ENCODE measurements at places on chromosomes 4 and X.

DNA sequence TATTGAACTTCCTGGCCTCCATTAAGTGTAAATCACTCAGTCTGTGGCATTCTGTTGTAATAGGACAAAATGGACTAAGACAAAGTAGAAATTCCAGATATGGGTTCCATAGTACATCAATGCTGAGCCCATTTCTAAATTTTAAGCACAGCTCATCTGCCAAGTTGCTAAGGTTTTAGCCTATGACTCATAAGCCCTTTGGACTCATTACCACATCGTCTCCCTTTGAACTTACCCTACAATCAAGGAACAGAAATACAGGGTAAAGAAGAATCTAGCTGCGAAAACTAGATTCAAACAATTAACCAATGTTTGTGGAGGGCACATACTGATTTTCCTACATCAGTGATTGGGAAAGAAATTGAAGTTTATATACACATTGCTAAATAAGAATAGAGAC lies 31.8 kb downstream of the NAA11 start:
- no peak for DNase-seq

GRCh38 chrX:154303476-154303875 lies 7.9 kb downstream of the TKTL1 start:
- DNase-seq: no peak

- DNase-seq: no peak
These were observed 246.0 kb downstream of the CXXC4 start for GRCh38 chr4:104248726-104249125.

DNA sequence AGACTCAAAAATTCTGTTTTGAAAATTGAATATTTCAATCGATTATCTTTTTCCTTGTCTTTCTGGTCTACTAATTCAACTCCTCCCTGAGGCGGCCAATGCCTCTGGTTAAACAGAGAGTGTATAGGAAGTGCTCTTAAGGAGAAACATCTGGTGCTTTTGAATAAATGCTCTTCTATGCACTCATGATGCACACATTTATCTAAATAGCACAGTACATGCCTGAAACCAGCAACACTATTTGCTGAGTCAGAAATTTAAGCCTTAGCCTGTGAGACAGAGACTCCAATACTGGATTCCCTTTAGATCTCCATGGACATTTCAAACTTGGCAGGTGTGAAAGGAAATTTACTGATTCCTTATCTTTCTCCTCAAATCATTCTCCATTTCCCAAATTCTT lies 118.6 kb downstream of the SLIT2 start:
- DNase-seq: no peak

- DNase-seq: no peak
These were observed 1.6 kb downstream of the RAB33A start for GRCh38 chrX:130173190-130173895.

- DNase-seq: no peak
These were observed 544.0 kb upstream of the ADGRL3 start for GRCh38 chr4:60656171-60656570.

DNA sequence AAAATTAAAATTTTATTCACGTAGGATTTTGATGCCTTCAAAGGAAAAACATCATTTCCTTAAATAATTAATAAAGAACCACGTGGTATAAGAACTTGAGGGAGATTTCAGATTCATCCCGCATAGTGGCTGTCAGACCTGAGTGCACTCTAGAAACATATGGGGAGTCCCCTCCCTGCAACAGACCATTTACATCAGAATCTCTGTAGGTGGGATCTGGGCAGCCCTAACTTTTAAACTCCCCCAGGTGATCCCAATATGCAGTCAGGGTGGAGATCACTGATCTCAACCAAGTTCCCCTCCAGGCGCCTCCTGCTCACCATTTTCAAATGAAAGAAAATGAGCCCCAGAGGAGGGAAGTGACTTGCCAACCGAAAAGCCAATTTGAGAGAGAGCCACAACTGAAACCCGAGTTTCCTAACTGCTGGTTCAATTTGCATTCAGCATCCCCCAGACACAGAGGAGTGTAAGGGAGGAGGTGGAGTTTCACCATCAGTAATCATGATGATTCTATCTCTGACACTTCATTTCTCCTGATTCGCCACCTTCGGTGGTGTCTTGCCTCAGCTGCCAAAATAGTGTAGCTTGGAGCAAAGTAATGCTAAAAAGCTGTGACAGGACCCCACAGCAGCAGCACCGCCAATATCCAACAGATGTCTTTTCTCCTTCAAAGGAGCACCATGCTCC lies 11.4 kb downstream of the RNF150 start:
- no peak for DNase-seq

- no peak for DNase-seq
These were observed 8.5 kb downstream of the EVC start for GRCh38 chr4:5719350-5720055.

- DNase-seq: no peak
These were observed 50.0 kb upstream of the CPLX1 start for GRCh38 chr4:875818-876423.

GRCh38 chr4:86586160-86586572 lies 7.9 kb upstream of the PTPN13 start:
- no peak for DNase-seq

- DNase-seq: no peak
These were observed 38.0 kb upstream of the IL21 start for GRCh38 chr4:122658818-122659295.

GRCh38 chrX:24153178-24153795 lies 3.8 kb downstream of the ZFX start:
- DNase-seq: no peak

- no peak for DNase-seq
These were observed 133.0 kb upstream of the TMLHE start for GRCh38 chrX:155745792-155746191.

- DNase-seq: no peak
These were observed 31.5 kb downstream of the BMP3 start for GRCh38 chr4:81062001-81062400.

- DNase-seq: no peak
These were observed 55.2 kb downstream of the GAB1 start for GRCh38 chr4:143391895-143392294.

GRCh38 chrX:12021698-12022097 lies 116.6 kb upstream of the FRMPD4 start:
- no peak for DNase-seq

DNA sequence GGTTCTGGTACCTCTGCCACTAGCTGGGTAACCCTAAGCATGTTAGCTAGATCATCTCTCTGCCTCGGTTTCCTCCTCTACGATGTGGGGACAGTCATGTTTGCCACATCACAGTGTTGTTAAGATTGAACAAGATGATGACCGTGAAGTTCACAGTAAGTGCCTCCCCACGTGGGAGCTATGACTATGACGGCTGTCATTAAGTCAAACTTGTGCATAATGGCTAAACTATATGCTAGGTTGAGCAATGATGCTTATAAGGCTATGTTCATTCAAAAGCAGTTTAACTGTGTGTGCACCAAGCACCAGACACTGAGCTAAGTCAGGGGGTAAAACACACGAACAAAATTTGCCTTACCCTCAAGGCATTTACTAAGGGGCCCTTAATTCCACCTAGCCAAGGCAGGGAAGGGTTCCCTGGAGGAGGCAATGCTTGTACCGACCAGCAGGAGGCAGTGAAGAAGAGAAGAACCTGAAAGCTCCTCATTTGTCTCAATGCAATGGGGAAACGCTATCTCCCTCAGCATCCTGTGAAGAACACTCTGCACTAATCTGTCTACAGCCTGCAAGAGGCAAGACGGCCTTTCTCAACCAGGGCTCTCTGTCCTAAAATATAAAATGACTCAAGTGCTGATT lies 52.9 kb downstream of the MAP7D2 start:
- DNase-seq: no peak

GRCh38 chr4:152356428-152357034 lies 179.4 kb downstream of the FBXW7 start:
- DNase-seq: no peak

- no peak for DNase-seq
These were observed 130.6 kb downstream of the SLC7A11 start for GRCh38 chr4:138111462-138112000.

- no peak for DNase-seq
These were observed 8.6 kb upstream of the TKTL2 start for GRCh38 chr4:163482190-163482589.

GRCh38 chrX:137426695-137427425 lies 139.1 kb upstream of the ZIC3 start:
- DNase-seq: no peak

GRCh38 chrX:25198253-25198652 lies 182.5 kb upstream of the ARX start:
- DNase-seq: no peak

DNA sequence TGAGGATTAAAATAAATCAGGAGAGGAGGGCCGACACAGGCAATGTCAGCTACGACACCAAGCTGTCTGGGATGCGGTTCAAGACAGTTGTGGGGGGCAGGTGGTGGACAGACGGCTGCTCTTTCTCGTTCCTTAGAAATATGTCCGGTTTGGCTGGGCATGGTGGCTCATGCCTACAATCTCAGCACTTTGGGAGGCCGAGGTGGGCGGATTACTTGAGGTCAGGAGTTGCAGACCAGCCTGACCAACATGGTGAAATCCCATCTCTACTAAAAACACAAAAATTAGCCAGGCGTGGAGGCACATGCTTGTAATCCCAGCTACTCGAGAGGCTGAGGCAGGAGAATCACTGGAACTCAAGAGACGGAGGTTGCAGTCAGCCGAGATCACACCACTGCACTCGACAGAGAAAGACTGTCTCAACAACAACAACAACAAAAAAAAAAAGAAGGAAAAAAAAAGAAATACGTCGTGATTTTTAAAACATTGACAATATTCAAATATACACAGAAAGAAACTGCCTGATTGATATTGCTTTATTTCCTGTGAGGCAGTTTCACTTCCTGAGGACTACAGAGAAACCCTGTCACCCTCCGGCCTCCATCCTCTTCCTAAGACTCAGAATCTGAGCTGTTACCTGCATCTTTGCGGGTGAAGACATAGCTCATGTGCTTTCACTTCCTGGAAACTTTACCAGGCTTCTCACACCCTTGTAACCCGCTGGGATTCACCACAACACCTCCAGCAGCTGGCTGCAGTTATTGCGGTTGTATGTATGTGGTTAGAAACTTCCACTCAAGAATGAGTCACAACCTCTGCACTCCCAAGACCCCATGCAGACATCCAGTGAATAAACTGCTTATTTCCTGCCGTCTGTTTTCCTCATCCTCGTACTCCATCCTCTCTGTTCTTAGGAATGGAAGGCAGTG lies 63.8 kb upstream of the STS start:
- peak; percentile 45 for DNase-seq

DNA sequence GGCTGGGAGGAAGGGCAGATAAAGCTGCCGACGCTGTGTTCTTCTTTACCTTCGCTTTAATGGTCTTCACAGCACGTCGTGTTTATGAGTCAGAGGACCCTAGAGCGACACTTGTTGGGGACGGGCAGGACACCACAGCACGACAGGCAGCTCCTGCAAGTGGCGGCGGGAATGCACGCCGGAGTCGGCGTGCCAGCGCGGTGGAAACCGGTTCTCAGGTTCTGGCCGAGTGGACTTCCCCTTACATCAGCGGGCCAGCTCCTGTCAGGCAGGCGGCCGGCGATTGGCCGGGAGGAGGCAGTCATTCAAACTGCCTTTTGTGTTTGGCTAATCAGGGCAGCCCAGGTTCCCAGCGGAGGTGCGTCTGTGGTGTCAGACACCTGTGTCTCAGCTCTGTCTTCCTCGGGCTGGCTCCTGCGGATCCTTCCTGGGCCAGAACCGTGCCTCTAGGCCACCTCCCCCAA lies 150.9 kb downstream of the SHROOM3 start:
- no peak for DNase-seq

DNA sequence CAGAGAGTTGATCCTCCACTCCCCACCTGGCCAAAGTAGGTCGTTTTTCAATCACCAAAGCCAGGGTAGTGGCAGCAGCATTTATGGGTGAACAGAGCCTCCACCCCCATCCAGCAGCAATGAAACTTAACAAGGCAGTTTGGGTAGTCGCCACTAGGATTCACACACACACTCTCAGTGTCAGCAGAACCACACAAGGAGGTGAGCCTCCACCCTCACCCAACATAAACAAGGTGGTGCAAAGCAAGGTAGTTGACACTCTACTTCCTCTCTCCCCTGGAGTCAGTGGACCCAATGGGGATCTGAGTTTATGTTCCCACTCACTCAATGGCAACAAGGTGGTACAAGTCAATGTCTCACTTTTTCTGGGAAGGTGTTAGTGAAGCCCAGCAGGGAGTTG lies 50.4 kb upstream of the CCDC149 start:
- no peak for DNase-seq

- no peak for DNase-seq
These were observed 1.1 kb downstream of the PRDM8 start for GRCh38 chr4:80198441-80198837.

DNA sequence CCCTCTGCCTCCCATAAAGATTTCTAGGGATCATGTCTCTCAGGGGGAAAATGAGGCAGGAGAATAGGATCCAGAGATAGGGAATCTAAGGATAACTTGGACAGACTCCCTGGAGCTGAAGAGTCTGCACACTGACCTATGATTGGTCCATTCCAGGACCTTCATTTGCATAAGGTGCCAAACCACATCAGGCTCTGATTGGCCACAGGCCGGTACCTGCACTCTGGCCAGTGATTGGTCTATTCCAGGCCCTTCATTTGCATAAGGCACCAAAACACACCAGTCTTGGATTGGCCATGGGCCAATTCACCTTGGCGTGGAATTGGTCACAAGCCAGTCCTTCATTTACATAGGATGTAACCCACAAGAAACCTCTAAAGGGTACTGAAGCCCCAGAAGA lies 4.0 kb upstream of the HERC5 start:
- no peak for DNase-seq

DNA sequence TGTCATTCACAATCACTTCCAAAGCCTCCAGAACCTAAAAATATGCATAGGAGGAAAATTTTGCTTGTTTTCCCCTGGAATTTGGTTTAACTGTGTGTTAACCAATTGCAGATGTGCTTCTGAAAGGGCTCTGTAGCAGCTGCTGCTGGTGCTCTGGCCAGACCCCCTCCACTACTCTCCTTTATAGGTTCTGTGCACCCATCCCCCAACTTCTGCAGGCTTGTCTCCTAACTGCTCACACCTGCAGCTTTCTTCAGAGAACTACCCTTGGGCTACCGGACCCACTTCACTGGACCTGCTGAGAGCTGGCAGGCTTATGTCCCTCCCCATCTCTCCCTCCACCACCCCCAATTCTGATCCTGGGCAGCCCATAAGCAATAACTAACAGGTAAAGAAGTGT lies 662.1 kb upstream of the DIPK2B start:
- DNase-seq: no peak

- DNase-seq: no peak
These were observed 191.2 kb upstream of the BMP3 start for GRCh38 chr4:80839281-80839680.

- peak; percentile 45 for DNase-seq
These were observed 1.4 kb downstream of the RPS6KA3 start for GRCh38 chrX:20265221-20265725.

DNA sequence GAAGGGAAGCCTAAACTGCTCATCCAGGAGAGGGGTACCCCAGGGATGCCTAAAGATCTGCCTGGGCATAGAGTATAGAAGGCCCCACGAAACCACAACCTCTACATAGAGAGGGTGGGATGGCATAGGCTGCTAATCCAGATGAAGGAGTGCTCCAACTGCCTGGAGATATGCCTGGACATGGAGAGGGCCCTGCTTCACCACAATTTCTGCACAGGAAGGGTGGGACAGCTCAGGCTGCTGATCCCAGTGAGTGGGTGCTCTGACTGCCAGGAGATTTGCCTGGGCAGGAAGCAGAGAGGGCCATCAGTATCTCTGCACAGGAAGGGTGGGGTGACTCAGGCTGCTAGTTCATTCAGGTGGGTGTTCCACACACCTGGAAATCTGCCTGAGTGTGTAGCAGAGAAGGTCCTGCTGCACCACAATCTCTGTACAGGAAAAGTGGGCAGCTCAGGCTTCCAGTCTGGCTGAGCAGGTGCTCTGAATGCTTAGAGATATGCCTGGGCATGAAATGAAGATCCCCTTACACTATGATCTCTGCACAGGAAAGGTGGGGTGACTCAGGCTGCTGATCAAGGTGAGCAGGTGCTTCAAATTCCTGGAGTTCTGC lies 61.1 kb downstream of the ZNF518B start:
- DNase-seq: no peak

Data from stimulated activated CD8-positive, alpha-beta memory T cell treated with anti-CD3 and anti-CD28 coated beads, Interleukin-15, amount 100 ng/mL, for 4 hours (primary cell).